ENCODE measurements at places on chromosomes 3 and 15.

GRCh38 chr15:83164771-83165404 lies 42.7 kb downstream of the HDGFL3 start:
- no peak for DNase-seq

DNA sequence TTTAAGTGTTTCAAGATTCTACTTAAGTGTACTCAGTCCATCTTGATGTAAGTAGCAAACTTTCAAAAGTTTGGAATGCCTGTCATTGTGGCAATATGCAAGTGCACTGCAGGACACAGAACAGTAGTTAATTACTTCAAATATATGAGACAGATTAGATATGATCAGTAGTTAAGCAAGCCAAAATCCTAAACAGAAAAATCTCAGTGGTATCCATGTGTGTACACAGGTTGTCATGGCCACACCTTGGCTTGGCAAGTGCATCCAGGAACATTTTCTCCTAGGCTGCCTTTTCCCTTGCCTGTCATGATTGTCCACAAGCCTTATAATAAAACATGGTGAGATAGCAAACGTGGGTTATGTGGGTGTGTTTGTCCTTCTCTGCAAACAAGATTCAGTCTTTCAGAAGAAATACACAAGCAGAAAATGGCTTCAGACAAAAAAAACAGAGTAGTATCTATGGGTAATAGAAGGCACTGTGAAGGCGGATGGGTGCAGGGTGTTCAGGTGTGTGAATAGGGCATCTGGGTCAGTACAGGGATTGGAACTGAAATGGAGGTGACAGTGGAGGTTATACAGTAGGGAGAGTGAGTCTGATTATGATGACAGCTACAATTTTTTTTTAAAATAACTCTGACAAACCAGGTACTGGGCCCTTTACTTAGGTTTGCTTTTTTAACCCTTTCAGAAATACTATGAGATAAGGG lies 229.0 kb upstream of the LRIG1 start:
- DNase-seq, result no peak

GRCh38 chr3:186138272-186138981 lies 29.5 kb upstream of the ETV5 start:
- no peak for DNase-seq

DNA sequence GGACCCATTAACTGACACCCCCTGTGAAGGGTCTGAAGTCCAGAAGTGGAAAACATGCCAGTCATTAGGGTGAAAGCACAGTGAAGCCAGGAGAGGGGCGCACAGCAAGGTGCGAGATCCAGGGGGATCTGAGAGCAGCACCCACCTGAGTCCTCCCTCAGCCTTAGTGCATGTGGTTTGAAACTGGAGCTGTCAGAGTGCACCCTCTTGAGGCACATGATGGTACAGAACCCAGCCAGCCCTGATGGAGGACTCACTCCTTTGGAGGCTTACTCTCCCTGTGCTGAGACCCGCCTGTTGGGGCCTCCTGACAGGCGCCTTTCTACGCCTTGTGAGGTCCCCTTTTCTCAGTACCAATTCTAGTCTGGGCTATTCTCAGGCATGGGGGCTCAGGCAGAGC lies 77.8 kb downstream of the IL20RB start:
- DNase-seq, result no peak

GRCh38 chr15:63369781-63370180 lies 11.9 kb downstream of the CA12 start:
- no peak for DNase-seq

- no peak for DNase-seq
These were observed 49.9 kb downstream of the COL6A5 start for GRCh38 chr3:130395331-130395730.

GRCh38 chr15:93035953-93036810 lies 52.8 kb downstream of the RGMA start:
- DNase-seq, result no peak

- no peak for DNase-seq
These were observed 486.3 kb downstream of the SHQ1 start for GRCh38 chr3:72361990-72362389.

DNA sequence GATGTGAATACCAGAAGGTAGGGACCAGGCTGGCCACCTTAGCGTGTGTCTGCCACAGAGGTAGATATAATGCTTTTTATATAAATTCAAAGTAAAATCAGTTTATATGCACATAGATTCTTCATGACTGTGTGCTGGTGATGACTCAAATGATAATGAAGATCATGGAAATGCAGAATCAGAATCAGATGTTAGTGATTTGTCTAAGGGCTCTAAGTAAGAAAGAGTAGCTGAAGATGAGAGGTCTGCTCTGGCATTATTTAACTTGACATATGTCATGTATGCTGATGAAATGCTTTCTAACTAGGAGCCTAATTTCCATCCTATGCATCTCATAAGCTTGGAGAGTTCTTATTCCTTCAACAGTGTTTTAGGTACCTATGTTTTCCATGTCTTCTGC lies 50.3 kb upstream of the DPH6 start:
- DNase-seq, result no peak

- no peak for DNase-seq
These were observed 13.3 kb upstream of the PAQR9 start for GRCh38 chr3:142976621-142977398.

DNA sequence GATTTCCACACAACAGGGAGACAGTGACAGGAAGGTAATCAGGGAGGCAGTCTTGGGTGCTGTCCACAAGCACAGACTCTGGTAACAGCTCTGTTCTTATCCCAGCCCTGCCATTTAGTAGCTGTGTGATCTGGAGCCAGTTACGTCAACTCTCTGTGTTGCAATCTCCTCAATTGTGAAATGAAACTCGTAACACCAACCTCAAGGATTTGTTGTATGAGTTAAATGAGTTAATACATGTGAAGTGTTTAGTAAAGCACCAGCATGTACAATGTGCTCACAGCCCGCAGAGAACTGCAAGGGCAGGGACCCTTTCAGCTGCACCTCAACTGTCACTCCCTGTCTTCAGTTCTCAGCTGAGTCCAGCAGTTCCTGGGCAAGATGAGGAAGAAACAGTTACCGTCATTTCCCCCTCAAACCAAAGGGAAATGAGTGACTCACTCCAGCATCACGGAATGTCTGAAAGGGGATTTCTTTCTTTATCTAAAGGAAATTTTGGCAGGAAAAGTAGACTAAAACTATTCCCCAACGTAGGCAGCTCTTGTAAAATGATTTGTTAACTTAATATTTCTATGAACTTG lies 39.9 kb upstream of the MB21D2 start:
- DNase-seq, result no peak

DNA sequence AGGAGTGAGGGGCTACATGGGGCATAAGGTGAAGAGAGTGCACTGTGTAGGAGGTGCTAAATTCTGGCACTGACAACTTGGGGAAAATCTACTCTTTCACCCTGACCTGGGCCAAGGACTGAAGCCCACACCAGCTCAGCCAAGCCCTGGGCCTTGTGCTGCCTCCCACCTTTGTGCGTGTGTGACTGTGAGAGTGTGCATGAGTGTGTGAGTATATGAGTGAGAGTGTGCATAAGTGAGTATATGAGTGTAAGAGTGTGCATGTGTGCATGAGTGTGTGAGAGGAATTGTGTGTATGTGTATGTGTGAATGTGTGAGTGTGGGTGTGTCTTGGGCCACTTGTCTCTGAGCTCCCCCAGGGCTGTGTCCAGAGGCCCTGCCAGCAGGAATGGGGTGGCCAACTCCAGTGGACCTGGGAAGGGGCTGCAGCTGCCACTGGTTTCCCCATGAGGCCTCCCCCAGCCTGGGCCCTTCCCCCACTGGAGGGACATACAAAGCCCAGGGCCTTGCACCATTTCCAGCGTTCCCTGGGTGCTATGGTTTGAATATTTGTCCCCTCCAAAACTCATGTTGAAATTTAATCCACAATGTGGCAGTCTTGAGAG lies 15.2 kb downstream of the C3orf22 start:
- DNase-seq, result no peak

- no peak for DNase-seq
These were observed 74.0 kb upstream of the MANF start for GRCh38 chr3:51311055-51311454.

- no peak for DNase-seq
These were observed 383.0 kb upstream of the RARB start for GRCh38 chr3:25044762-25045710.

DNA sequence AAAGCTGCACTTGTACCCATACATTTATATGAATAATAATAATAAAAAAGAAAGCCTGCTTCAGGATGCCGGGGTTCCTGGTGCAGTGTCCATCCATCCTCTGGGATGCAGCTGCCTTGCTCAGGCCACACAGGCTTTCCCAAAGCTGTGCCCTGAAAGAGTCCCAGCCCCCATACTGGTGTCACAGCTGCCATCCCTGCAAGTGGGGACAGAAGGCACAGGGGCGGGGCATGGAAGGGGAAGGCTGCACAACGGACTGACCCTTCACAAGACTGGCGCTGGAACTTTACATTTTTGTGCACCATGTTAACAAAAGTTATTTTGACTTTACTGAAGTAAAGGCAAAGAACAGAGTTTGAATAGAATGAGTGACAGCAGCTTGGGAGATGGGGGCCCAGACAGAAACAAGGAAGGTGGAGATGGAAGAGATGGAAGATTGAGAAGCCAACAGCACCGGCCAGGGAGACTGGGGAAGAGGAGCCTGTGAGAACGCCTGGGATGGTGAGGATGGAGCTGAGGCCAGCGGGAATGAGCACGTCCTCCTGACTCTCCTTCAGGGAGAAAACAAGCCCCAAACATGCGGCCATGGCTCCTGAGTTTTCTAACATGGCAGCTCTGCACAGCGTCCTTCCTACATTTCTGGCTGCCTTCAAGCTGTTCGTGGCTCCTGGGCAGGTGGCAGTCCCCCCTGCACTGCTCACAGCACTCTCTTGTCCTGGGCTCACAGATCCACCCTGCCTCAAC lies 73.1 kb downstream of the ABTB1 start:
- no peak for DNase-seq

DNA sequence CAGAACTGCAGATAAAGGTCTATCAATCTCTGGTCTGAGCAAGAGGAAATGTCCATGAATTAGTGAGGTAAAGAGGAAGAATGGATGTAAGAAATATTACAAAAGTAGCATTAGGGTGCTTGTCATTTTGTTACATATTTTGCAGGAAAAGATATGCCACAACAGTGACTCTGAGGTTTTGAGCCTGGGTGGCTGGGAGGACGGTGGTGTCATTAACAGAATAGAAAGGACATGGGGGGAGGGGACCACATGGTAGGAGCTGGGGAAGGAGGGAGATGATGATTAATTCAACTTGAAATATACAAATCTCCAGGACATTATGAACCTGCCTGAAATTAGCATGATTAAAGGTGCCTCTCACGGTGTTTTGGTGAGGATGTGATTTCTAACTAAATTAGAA lies 245.5 kb upstream of the MDFIC2 start:
- no peak for DNase-seq

- DNase-seq, result no peak
These were observed 57.1 kb upstream of the POU1F1 start for GRCh38 chr3:87333393-87333892.

DNA sequence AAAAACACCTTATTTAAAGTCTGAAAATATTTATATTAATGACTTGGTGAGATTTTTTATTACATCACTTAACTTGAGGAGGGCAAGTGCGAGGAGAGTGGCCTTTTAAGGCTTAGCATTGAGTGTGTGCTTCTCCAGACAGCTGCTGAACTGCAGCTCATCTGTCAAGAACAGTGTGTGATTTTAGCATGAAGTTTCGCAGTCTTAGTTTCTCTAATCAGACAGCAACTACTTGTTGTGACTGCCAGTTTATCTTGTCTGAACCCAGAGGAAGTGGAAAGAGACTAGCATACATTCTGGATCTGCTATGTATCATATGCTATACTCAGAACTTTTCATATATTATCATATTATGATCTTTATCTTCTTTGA lies 291.7 kb upstream of the ROPN1 start:
- no peak for DNase-seq

GRCh38 chr3:189275182-189275581 lies 103.4 kb downstream of the TPRG1 start:
- DNase-seq, result no peak

DNA sequence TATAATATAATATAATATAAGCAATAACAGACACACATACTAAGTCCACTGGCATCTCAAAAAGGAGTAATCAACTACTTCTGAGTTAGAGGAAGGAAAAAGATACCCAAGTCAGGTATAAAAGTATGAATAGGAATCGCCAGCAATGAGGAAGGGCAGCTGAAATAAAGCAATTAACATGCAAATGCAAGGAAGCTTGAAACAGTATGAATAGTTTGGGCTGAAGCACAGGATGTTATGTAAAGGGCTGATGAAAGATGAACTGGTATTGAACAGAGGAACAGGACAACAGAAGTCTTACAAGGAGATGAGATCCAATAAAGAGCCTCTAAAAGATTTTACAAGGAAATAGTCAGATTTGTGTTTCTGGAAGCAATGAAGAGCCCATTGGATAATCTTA lies 7.1 kb downstream of the COPS2 start:
- DNase-seq, result no peak

DNA sequence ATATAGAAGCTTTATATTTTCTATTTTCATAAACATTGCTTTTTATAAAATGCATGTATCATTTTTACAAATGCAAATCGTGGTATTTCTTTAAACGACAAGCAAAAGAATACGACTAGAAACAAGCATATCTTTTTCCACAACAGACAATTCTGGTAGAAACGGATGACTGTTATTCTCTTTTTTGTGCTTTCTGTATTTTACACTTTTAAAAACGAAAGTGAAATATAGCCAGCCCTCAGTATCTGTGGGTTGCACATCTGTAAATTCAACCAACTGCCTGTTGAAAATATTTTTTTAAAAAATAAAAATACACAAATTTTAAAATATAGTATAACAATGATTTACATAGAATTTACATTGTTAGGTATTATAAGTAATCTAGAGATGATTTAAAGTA lies 61.3 kb downstream of the PRTG start:
- no peak for DNase-seq

DNA sequence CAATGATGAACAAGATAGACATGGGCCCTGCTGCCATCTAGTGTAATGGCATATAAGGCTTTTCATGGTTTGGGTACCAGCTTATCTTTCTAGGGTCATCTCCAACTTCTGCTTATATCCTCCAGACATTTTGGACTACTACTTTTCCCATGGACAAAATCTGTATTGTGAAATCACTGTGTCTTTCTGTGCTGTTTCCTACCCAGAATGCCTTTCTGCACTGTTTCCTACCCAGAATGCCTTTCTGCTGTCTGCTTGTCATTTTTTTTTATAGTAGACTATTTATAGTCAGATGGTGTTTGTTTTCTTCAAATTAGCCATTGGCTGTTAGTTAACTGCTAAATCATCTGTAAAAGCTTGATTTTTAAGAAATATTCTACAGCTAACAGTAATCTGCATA lies 20.1 kb downstream of the VPS8 start:
- no peak for DNase-seq

DNA sequence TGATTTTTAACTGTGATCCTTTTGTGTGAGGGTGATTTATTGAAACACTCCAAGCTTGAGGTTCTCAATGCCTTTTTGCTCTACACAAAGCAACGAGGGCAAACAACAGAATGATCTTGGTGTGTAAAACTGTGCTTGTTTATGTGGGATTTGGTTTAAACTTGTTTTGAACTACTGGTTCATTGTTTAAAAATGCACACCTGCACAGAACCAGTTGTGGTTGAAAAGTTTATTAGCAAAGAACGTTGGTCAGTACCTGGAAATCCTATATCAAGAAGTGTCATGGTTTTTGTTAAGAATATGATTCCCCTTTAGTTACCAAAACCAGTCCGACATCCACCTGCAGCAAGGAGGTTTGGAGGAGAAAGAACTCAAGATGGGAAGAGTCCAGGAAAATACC lies 239.4 kb downstream of the WNT5A start:
- no peak for DNase-seq
